ENCODE measurements at places on chromosomes 2 and 18.

- DNase-seq = no peak
Observed at GRCh38 chr2:141522048-141522447, 608.8 kb downstream of the LRP1B start.

- DNase-seq = no peak
Observed at GRCh38 chr2:164717000-164717803, 95.9 kb upstream of the GRB14 start.

- no peak for DNase-seq
Observed at GRCh38 chr2:62654423-62654791, 51.1 kb upstream of the EHBP1 start.

GRCh38 chr2:86747711-86748639 lies 27.9 kb downstream of the RMND5A start:
- peak; percentile 16 for DNase-seq

GRCh38 chr2:14806613-14807012 lies 174.1 kb downstream of the LRATD1 start:
- no peak for DNase-seq

Measured in substantia nigra (tissue), 51 donors.